ENCODE measurements at places on chromosomes 2 and 18.

DNA sequence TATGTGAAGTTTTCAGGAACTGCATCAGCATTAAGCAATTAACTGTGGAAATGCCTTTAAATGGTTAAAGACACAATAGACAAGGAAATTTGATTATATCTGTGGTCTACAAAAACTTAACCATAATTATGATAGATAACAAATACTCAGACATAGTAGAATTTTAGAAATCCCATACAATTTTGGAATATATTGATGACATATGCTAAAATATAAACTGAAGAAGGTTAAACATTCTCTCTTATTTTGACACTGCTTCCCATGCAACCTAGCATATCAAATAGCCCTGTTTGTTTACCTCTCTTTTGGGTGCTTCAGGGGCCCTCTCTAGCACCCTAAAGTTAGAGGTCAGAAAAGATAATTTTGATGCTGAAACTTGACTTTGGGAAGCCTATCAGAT is 1274.8 kb upstream of the SLC39A10 start:
- no peaks in the 10 kb centered on the region for H3K36me3 ChIP-seq
- H3K27me3 ChIP-seq, result no peaks in the 10 kb centered on the region
- DNase-seq, result no peak
- H3K27ac ChIP-seq, result no peak overlapping the region

- H3K27me3 ChIP-seq, result peaks cover 5% of the 10 kb centered on the region
- no peak overlapping the region for H3K27ac ChIP-seq
- H3K36me3 ChIP-seq, result no peaks in the 10 kb centered on the region
- DNase-seq, result no peak
- no peaks in the 10 kb centered on the region for H3K4me1 ChIP-seq
Observed at GRCh38 chr2:102268510-102269199, 42.7 kb upstream of the IL1RL1 start.

GRCh38 chr18:27235218-27235870 is 50.2 kb upstream of the CHST9 start:
- H3K4me1 ChIP-seq, result no peaks in the 10 kb centered on the region
- DNase-seq, result no peak
- no peaks in the 10 kb centered on the region for H3K36me3 ChIP-seq
- no peaks in the 10 kb centered on the region for H3K27me3 ChIP-seq
- no peak overlapping the region for H3K27ac ChIP-seq
- no peak overlapping the region for H3K4me3 ChIP-seq

- H3K4me3 ChIP-seq, result no peak overlapping the region
- no peak overlapping the region for H3K27ac ChIP-seq
- DNase-seq, result no peak
Observed at GRCh38 chr2:106843001-106843909, 42.7 kb downstream of the ST6GAL2 start.

DNA sequence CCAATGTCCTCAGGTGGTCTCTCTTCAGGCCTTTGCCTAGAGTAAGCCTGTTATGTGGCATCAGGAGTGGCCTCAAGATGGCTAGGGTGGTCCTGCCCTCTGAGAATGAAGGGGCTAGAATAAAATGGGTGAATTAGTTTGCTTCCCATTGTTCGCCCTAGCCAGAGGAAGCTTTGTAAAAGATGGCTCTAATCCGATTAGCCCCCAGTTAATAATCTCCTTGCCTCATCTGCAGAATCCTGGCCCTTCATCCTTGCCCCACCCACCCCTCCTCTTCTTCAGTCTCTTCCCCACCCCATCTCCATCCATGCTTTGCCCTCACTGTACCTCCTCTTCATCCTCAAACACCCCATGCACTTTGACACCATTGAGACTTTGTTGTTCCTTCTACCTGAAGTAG is 57.4 kb upstream of the LGALSL start:
- H3K27ac ChIP-seq, result no peak overlapping the region
- H3K4me3 ChIP-seq, result no peak overlapping the region
- DNase-seq, result no peak
- H3K4me1 ChIP-seq, result no peaks in the 10 kb centered on the region
- H3K27me3 ChIP-seq, result no peaks in the 10 kb centered on the region

- no peaks in the 10 kb centered on the region for H3K36me3 ChIP-seq
- H3K27me3 ChIP-seq, result no peaks in the 10 kb centered on the region
- H3K4me3 ChIP-seq, result no peak overlapping the region
- H3K4me1 ChIP-seq, result peaks cover 13% of the 10 kb centered on the region
Observed at GRCh38 chr2:207970826-207971180, 54.5 kb downstream of the PLEKHM3 start.

Measured in tibial nerve (tissue), 4 donors.